ENCODE measurements at places on chromosomes 12 and 14.

DNA sequence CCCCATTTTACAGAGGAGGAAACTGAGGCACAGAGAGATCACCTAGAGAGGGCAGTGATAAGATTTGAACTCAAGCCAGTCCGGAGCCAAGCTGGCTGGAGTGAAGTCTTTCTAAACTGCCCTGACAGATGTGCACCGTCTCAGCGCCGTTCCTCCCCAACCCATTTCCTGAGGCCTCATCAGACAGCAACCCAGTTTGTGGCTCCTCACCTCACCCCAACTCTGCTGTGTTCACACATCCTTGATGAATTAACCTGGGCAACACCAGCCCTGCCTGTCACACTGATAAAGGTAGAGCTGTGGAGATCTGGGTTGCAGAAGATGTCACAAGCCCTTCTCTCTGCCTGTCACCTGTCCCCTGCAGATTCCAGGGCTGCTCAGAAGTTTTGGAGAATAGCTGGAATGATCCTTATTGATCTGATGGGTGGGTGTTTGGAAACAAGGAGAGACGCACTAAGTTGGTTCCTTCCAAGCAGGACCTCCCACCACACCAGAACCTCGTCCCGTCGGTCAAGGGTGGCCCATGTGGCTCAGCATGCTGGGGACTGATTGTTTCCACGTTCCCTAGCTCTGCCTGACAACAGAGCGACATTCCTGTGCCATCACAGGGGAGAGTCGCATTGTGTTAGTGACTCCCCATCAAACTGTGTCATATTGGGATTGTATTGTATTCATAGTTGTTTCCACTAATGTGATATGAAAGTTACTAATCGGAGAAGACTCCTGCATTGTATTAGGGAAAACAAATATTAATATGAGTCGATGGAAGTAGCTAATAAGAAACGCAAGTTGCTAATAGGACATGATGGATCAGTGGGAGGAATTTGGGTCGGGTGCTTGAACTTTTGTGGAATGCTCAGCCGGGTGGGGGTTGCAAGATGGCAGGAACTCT is 200.6 kb downstream of the PHETA1 start:
- DNase-seq: no peak

DNA sequence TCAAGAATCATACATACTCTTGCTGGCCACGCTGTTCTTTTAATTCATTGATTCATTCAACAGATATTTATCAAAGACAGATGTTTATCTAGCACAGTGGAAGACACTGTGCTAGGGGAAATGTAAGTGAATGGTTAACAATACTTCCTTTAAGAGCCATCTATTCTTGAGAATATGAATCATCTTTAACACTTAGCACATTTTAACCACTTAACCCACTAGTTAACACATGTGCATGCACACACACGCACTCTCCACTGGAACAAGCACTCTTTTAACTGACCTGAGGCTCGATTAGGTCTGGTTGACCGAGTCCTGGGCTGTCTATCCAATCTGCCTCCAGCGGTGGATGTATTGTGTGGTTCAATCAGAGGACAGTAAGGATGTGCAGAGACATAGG is 34.6 kb downstream of the LMNTD1 start:
- DNase-seq: no peak

- no peak for DNase-seq
These were observed 31.3 kb upstream of the ATP2A2 start for GRCh38 chr12:110249716-110250225.

DNA sequence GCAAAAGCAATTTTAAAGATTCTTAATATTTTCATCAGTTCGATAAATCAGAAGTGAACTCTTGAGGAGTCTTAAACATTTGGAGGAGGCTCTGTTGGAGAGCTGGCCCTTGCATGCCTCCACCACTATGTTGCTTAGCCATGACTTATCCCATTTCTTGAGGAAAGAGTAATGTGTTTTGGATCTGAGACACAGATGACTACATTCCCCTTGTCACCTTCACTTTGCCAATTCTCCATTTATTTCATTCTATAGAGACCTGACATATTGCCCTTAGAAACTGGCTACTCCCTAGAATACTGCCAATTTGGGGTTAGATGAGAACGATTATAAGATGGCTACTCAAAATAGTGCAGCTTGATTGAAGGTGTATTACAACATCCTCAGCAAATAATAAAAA is 157.4 kb upstream of the TMEM260 start:
- DNase-seq: no peak

GRCh38 chr14:35140718-35141581 is 18.6 kb downstream of the PRORP start:
- no peak for DNase-seq

DNA sequence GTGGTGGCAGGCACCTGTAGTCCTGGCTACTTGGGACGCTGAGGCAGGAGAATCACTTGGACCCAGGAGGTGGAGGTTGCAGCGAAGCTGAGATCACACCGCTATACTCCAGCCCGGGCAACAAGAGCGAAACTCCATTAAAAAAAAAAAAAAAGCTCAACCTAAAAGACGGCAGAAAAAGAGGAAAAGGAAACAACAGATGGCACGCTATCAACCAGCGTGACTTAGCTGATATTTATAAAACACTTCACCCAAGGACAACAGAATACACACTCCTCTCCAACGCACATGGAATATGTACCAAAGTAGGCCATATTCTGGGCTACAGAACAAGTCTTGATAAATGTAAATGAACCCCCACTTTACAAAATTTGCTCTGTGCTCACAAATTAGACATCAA is 34.0 kb upstream of the CLMN start:
- no peak for DNase-seq

DNA sequence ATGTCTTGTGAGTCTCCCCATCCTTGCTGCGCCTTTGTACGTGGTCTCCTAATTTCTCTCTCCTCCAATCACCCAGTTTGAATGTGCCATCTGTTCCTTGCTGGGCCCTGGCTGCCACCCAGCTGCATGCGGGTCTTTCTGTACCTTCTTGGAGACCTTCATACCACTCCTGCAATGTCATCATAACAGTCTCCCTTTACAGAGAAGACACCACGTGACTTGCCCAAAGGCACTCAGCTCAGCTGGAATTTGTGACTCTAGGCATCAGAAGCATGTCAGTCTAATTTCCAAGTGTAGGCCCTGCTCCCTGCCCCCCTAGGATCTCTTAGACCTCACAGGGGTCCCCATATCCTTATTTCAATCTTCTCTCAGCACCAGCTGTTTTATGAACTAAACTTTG is 284.2 kb downstream of the TTC8 start:
- no peak for DNase-seq

DNA sequence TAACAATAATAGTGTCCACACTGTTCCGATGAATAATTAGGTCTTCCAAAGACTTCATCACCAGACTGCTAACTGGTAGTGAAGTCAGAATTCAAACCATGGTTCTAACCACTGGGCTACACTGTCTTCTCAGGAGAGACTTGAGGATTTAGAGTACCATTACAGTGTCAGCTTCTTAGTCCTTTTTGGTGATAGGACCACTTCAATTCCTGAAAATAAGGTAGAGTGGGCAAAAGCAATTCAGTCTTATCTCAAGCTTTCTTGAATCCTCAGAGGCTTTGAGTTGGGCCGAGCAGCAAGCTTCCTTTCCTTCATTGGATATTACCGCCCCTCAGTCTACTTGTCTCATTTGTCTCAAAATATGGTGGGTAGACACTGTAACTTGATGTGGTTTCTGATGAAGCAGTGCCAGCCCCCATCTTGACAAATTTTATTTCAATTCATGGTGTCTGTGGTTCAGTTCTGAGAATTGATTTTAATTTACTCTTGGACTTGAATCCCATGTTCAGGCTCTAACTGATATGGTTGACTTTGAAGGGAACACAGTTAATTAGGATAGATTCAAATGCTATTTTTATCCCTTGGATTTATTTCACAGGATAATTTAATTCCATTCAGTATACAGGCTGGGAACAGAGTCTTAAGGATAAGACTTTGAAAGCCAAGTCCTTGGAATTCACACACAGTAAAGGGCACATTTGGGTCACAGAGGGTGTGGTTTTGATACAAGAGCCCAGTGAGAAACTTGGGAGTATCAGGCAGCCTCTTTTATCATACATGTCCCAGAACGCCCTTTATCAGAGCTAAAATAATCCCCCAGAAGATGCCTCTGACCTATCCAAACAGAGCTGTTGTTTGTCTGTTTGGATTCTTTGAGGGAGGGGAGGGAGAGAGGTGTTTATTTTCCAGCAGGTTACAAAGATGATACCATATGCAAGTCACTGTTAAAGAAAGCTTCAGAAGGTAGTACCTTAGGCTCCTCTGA is 167.3 kb downstream of the PRKCH start:
- DNase-seq: no peak

DNA sequence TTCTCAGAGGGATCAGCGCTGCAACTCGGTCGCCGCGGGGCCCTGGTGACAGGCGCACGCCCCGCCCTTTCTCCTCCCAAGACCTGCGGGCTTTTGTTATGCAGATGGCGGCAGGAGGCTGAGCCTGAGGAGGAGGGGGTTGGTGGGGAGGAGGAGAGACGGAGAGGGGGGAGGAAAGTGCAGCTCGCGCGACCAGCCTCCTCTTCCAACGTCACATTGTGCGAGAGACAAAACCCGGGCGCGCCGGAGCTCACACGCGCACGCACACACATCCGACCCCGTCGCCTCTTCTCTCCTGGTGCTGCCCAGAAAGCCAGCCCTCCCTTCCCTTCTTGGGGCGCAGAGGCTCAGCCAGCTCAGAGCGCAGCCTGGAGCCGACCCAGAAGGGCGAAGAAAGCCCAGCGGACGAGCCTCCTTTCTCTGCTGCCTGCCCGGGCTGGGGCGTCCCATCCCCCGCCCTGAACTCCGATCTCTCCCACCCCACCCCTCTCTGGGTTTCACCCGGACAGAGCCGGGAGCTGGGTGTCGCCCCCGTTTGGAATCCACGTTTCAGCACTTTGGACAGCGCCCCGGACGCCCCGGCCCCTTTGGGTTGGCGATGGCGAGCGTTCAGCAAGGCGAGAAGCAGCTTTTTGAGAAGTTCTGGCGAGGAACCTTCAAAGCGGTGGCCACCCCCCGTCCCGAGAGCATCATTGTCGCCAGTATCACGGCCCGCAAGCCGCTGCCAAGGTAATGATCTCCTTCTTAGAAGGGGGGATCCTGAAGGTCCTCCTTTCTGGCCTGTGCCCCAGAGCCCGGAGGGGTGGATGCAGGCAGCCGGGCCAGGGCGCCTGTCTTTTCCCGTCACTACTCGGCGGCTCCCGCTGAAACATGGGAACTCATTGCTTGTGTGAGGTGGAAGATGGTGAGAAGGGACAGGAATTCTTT is at the start of gene SRRM4:
TSS of gene SRRM4 (plus strand) at position 257 of the 927 bp plus-strand sequence. CDS start at position 599, 342 bp downstream.
- DNase-seq: peak; percentile 96

DNA sequence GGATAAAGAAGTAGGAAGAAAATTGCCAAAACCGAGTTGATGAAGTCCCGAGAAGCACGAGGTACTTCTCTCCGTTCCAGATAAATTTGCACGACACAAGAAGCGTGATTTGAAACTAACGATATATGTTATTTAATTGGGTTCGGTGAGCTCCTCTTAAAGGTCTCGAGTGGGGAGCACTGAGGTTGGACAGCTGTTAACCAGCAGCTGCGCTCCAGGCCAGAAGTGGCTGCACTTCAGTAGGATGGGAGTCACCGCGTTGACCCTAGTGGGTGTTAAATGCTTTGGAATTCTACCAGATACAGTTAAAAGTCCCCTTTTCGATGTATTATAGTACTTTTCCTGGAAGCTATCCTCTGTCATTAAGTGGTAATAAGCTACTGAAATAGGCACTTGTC is 953 bp upstream of the DCAF5 start:
- DNase-seq: peak; percentile 16

GRCh38 chr12:107441665-107442300 is 243.8 kb upstream of the PWP1 start:
- DNase-seq: no peak

DNA sequence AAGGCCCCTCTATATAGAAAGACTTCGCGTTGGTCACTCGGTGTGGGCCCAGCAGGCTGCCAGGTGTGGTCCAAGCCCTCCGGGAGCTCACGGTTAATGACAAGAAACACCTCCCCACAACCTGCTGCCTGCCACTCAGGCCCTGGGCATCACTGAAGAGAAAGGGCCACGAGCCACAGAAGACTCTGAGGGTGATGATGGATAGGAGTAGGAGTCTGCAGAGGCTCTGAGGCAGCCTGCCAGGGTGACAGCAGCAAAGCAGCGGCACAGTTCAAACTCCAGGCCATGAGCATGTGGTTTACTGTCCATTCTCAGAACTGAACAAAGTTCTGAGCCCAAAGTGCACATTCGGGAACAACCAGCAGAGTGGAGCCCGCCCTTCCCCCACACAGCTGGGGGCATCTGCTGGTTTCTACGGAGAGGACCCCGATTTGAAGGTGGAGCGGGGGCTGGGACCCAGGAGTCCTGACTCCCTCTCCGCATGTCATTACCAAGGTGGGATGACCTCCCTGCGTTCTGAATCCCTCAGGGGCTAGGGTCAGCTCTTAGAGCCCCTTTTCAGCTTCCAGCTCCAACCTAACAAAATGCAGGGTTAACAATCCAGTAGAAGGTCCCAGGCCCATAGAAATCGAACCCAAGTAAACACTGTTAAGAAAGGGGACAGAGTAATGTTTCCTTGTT is 65.8 kb downstream of the VWF start:
- no peak for DNase-seq

GRCh38 chr14:35196571-35196970 is 74.2 kb downstream of the PRORP start:
- no peak for DNase-seq

- no peak for DNase-seq
These were observed 13.3 kb downstream of the IL22 start for GRCh38 chr12:68240079-68240478.

- no peak for DNase-seq
These were observed 43.6 kb upstream of the NAA30 start for GRCh38 chr14:57346741-57347140.

DNA sequence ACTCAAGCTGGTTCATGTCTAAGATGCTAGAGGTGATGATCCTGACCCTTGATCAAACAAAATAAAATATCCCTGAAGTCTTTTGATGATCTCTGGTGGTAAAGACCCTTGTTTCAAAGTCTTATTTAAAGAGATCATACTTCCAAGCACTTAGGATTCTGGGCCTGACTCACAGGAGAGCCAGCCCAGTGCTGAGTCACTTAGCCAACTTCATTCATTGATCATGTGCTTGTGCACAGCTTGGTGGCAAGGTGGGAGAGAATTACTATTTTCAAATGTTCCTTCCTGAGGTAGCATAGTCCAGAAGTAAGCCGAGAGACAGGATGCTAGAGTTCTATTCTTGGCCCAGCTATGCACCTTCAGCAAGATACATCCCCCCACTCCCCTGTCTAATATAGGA is 40.6 kb downstream of the SCN8A start:
- no peak for DNase-seq

- DNase-seq: no peak
These were observed 19.0 kb downstream of the GALNT9 start for GRCh38 chr12:132310181-132311040.

GRCh38 chr12:57889500-57889989 is 43.0 kb upstream of the CTDSP2 start:
- DNase-seq: no peak

- DNase-seq: no peak
These were observed 62.6 kb downstream of the FSCB start for GRCh38 chr14:44444454-44444853.

DNA sequence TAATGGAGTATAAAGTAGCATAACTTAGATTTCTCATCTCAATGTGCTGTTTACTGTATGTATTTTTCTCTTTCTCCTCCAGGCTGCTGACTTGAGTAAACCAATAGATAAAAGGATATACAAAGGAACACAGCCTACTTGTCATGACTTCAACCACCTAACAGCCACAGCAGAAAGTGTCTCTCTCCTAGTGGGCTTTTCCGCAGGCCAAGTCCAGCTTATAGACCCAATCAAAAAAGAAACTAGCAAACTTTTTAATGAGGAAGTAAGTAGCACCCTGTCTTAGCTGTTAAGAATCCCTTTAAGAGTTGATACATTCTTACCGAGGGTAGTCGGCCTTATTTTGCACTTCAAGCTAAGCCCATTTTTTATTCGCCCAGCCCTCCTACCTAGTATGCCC is 55.2 kb downstream of the WDR20 start:
- DNase-seq: no peak

All from nephron progenitor cell (in vitro differentiated cells).